ENCODE measurements at places on chromosomes 6 and 20.

- H3K36me3 ChIP-seq = no peaks in the 10 kb centered on the region
- no peaks in the 10 kb centered on the region for H3K27me3 ChIP-seq
- no peaks in the 10 kb centered on the region for H3K4me1 ChIP-seq
- no peak overlapping the region for H3K27ac ChIP-seq
Measured at GRCh38 chr6:22102671-22103070, 194.2 kb downstream of the PRL start.

- no peak overlapping the region for H3K27ac ChIP-seq
- no peaks in the 10 kb centered on the region for H3K4me1 ChIP-seq
- no peak for DNase-seq
Measured at GRCh38 chr6:125732398-125732797, 17.0 kb upstream of the HEY2 start.

DNA sequence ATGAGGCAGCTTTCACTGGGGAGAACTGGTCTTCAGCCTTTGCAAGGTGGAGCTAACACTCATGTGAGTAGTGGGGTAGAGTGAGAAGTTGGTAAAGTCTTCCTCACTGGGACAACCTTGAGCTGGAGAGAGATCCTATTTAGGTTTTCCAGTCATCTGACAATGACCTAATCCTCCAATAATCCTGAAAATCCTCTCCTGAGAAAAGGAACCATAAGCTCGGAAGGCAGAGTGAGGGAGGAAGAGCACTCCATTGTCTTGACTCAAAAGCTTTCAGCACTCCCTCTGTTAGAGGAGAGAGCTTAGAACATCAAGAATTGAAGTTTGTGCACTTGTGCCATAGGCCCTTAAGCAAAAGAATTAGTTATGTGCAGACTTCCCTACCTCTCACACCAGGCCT lies 77.8 kb downstream of the TRAM2 start:
- H3K4me1 ChIP-seq = no peaks in the 10 kb centered on the region
- H3K36me3 ChIP-seq = peaks cover 2% of the 10 kb centered on the region

DNA sequence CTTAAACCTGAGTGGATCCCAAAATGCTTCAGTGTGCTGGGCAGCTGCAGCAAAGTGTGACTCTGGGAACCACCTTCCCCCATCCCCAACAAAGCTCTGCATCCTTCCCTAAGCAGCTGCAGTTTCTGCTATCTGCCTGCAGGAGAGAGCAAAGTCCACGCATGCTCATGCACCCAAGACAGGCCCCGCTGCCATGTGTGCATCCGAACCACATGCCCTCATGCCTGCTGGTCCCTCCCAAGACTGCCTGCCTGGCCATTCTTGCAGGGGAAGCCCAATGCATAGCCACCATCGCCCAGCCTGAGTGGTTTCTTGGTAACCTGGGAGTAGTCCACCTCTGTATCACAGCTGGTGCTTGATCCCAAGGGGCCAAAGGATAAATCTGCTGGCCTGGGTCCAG lies 94.3 kb upstream of the OLIG3 start:
- H3K4me1 ChIP-seq = peaks cover 14% of the 10 kb centered on the region
- peaks cover 14% of the 10 kb centered on the region for H3K36me3 ChIP-seq
- no peak overlapping the region for H3K4me3 ChIP-seq
- peaks cover 36% of the 10 kb centered on the region for H3K27me3 ChIP-seq
- no peak for DNase-seq

DNA sequence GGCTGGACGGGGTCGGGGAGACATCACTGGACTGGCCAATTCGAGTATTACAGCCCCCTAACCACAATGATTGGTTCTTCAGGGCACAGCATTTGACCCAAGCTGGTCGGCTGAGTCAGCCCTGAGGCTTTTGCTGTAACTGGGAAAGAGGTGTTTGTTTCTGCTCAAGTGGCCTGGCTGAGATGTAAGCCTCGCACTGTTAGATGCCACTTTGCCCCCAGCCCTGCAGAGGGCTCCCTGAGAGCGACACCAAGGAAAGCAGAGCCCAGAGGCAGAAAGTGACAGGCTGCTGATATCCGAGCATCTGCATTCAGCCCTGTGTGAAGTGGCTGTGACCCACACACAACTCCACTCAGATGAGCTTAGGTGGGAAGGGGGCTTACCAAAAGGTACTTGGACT lies 19.4 kb downstream of the ERGIC3 start:
- peaks cover 4% of the 10 kb centered on the region for H3K36me3 ChIP-seq
- DNase-seq = peak; percentile 21
- no peak overlapping the region for H3K4me3 ChIP-seq
- H3K27me3 ChIP-seq = peaks cover 2% of the 10 kb centered on the region
- H3K27ac ChIP-seq = no peak overlapping the region
- H3K4me1 ChIP-seq = no peaks in the 10 kb centered on the region

DNA sequence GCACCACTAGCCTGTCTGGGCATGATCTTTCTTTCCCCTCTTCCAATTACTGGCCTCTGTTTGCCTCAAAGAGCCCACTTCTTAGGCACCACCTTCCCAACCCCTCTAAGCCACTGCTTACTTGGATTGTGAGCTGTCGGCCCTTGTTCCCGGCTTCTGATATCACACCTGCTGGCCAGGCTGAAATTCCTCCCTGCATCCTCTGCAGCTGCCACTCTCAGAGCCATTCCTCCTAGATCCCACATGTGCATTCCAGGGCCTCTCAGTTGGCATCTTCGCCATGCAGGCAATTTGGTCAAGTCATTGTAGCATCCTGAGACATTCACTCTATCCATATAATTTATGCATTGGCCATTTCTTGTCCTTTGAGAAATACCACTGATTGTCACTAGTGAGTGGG lies 135.9 kb downstream of the OLIG3 start:
- H3K27me3 ChIP-seq = peaks cover 5% of the 10 kb centered on the region
- H3K36me3 ChIP-seq = peaks cover 2% of the 10 kb centered on the region
- no peak for DNase-seq
- no peak overlapping the region for H3K27ac ChIP-seq

DNA sequence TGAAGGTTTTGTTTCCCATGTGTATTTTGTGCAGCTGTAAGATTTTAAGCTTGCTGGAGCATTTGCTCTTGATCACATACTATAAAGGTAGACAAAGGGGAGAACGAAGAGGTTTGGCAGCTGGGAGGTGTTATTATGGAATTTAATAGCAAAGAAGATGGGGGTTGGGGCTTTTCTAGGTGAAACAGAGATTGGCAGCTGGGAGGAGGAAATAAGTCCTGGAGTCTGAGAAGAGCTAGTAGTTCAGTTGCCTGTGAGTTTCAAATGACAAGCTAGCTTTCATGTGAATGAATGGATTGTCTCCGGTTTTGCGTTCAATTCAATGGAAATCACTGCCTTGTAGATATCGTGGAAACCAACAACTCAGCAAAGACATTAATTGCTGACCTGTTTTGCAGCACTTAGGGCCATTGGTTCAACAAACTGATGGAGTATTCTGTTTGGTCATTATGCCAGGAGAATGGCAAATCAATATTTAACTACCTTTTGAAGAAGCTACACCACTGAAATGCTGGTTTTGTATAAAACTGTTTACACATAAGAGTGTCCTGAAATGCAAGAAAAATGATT lies 38.1 kb upstream of the FLRT3 start:
- no peak for DNase-seq
- no peaks in the 10 kb centered on the region for H3K36me3 ChIP-seq
- H3K4me3 ChIP-seq = no peak overlapping the region
- no peaks in the 10 kb centered on the region for H3K4me1 ChIP-seq
- H3K27me3 ChIP-seq = no peaks in the 10 kb centered on the region

DNA sequence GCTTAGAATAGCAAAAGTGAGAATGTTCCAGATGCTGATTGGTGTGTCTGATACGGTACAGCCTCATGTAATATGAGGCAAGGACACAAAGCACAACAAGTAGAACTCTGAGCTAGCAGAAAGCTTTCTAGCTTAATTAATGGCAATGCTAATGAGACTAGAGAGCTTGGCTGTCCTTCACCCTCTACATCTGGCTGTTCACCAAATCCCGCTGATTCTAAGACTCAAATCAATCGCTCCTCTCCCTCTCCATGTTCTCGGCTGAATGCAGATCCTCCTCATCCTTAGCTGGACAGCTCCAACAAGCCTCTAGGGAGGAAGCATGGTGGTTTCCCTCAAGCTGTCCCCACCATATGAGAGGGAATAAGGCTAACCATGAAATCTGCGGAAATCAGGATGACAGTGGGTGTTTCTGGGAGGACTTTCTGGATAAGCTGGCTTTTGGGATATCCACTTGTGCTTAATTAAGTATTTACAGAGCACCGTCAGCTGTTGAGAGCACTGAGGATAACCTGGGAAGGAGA lies 128.9 kb downstream of the FOXC1 start:
- H3K4me3 ChIP-seq = no peak overlapping the region
- H3K36me3 ChIP-seq = peaks cover 4% of the 10 kb centered on the region
- H3K27ac ChIP-seq = no peak overlapping the region

DNA sequence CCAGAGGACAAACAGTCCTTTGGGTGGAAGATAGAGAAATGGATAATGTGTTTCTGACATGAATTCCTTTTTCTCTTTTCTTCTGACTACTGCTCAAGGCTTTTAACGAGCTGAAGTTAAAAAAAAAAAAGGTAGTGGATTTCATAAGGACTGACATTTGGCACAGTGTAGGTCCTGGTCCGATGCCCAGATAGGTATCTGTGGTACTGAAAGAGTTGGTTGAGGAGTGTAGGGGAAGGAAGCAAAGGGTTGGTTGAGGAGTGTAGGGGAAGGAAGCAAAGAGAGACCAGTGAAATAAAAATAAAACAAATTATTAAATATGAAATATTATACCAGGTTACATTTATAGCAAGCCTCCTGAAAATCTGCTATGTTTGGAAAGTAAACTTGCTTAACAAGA lies 11.8 kb downstream of the UTRN start:
- DNase-seq = no peak
- H3K36me3 ChIP-seq = peaks cover 22% of the 10 kb centered on the region
- peaks cover 12% of the 10 kb centered on the region for H3K4me1 ChIP-seq

GRCh38 chr6:113050979-113051378 lies 703.8 kb downstream of the RFPL4B start:
- no peak overlapping the region for H3K4me3 ChIP-seq
- H3K4me1 ChIP-seq = no peaks in the 10 kb centered on the region
- no peak for DNase-seq
- H3K36me3 ChIP-seq = no peaks in the 10 kb centered on the region

GRCh38 chr6:170292111-170292406 lies 1.2 kb upstream of the DLL1 start:
- DNase-seq = no peak
- H3K27ac ChIP-seq = no peak overlapping the region
- H3K27me3 ChIP-seq = peaks cover 67% of the 10 kb centered on the region
- peak overlapping the region; percentile 65 for H3K4me3 ChIP-seq
- H3K4me1 ChIP-seq = peaks cover 42% of the 10 kb centered on the region

DNA sequence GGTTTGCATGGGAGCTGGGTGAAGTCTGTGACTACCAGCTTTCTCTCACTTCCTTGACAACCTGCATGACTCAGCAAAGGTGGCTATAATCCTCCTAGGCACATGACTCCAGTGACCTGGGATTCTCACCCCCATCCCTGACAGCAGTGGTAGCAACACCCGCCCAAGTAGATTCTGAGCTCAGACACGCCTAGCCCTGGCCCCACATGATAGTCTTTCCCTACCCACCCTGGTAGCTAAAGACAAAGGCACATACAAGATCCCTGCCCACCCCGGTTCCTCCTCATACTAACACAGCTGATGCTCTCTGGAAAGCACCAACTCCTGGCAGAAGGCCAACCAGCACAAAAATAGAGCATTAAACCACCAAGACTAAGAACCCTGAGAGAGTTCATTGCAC lies 25.9 kb upstream of the CRISP1 start:
- no peak overlapping the region for H3K4me3 ChIP-seq
- H3K27me3 ChIP-seq = no peaks in the 10 kb centered on the region
- peaks cover 8% of the 10 kb centered on the region for H3K4me1 ChIP-seq
- H3K27ac ChIP-seq = no peak overlapping the region

GRCh38 chr6:36581716-36582115 lies 12.4 kb upstream of the SRSF3 start:
- H3K27ac ChIP-seq = no peak overlapping the region
- H3K36me3 ChIP-seq = no peaks in the 10 kb centered on the region
- peaks cover 12% of the 10 kb centered on the region for H3K4me1 ChIP-seq
- no peak for DNase-seq

DNA sequence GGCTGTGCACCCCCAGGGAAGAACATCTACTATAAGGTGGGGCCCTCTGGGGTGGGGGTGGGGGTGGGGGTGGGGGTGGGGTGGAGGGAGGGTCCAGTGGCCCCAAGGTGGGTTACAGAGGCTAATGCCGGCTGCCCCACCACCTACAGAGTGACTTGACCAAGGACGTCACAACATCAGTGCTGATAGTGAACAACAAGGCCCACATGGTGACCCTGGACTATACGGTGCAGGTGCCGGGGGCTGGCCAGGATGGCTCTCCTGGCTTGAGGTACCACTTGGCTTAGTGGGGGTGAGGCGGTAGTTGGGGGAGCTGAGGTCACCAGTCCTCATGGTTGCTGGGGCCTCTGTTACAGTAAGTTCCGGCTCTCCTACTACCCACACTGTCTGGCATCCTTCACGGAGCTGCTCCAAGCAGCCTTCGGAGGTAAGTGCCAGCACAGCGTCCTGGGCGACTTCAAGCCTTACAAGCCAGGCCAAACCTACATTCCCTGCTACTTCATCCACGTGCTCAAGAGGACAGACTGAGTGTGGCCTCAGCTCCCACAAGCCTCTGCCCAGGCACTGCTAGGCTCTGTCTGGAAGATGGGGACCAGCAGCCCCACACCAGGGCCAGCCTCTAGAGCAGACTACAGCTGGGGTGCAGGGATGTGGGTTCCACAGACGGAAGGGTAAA lies 2.8 kb downstream of the GNMT start:
- no peak overlapping the region for H3K27ac ChIP-seq
- H3K36me3 ChIP-seq = peaks cover 11% of the 10 kb centered on the region
- DNase-seq = no peak
- H3K27me3 ChIP-seq = peaks cover 4% of the 10 kb centered on the region

Data from activated CD4-positive, alpha-beta T cell treated with anti-CD3 and anti-CD28 coated beads, Interleukin-2, amount 10 ng/mL, durations not matched to agents 7 days and 5 days (primary cell).